M059J (cell line): ENCODE measurements at places on chromosomes 7 and 10.

- DNase-seq, result no peak
Measured at GRCh38 chr10:124302951-124303505, 115.7 kb downstream of the OAT start.

DNA sequence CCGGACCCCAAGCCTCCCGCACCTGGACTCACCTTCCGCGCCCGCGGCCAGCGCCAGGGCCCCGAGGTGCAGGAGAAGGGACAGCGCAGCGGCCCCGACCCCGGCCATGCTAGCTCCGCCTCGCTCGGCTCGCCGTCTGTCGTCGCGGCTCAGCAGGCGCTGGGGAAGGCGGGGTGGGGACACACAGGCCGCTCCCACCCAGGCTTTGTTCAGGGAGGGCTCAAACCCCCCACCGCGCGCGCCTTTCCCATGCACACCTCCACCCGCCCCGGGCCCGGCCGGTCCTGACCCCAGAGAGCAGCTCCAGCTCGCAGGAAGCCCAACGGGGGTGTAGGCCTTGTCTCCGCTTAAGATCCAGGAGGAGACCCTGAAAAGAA is at the start of gene KCP:
KCP (minus strand) TSS at position 141 of the 377 bp plus-strand sequence; CDS start at position 108, 33 bp downstream.
- DNase-seq, result no peak

GRCh38 chr10:124560377-124561105 is 98.9 kb downstream of the LHPP start:
- DNase-seq, result no peak

GRCh38 chr7:148356303-148356702 is 234.3 kb upstream of the C7orf33 start:
- no peak for DNase-seq

- DNase-seq, result no peak
Measured at GRCh38 chr7:132941428-132941827, 140.5 kb downstream of the CHCHD3 start.

DNA sequence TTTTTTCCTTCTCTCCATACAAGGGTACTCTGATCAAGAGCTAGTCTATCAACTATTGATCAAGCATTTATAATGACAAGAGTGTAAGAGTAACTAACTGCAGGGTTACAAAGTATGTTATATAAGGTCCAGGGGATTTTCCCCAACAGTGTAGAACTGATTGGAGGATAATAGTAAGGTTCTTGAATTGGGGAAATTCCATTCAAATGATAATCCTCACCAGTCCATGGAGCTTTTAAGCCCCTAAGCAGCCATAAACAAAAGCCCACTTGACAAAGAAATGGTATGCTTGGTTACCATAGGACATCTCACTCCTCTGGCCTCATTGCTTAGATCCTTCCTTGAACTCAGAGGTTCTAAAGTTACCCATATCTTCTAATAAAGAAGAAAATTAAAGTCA is 8.2 kb downstream of the YME1L1 start:
- no peak for DNase-seq

GRCh38 chr7:154984601-154985188 is 18.2 kb downstream of the PAXIP1 start:
- DNase-seq, result no peak

DNA sequence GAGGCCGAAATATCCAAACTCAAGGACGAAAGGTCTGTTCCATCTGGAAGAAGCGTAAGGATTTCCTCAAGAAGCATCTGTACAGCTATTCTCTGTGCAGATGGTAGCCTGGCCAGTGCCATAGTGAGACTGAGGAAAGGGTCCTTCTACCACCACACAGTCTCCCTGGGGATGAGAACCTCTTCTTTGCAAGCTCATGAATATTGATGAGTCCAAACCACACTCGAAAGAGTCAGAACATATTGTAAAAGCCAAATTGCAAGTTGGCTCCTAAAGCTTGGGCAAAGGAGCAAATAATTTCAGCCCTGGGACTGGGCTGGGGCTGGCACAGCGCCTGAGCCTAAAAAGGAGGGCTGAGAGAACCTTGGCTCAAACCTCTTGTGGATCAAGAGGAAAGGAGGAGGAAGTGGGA is 66.1 kb upstream of the PIP4K2A start:
- peak; percentile 22 for DNase-seq

DNA sequence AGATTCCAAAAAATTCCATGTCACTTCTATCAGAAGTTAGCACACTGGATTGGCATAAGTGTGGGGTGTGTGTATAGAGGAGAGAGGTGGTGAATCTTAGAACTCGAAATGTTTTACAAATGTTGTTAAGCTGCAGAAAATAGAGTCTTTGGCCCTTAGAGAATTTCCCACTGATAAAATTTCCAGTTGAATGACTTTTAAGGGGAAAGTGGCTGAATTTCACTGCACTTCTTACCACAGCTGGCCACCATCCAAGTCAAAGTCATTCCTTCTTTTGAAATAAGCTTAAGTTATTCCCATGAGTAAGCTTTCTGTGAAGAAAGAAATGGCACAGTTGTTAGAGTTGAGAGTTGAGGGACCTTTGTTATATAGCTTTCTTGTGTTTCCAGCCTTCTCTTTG is 13.9 kb downstream of the VCL start:
- DNase-seq, result peak; percentile 94

DNA sequence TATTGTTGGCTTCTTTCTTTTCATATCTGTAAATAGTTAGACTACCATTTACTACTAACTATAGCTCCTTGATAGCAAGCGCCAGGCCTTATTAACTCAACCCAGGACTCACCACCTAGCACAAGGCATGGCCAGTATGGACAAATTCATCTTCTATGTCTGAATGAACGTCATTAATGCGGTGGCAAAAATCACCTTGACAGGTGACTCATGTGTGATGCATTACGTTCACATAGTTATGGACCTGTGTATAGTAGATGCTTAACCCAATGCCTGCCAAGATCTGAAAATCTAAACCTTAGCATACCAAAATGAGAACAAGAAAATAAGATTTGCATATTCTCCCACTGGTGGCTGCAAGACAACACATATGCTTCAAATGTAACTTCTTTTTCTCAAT is 300.8 kb downstream of the PARD3 start:
- no peak for DNase-seq

DNA sequence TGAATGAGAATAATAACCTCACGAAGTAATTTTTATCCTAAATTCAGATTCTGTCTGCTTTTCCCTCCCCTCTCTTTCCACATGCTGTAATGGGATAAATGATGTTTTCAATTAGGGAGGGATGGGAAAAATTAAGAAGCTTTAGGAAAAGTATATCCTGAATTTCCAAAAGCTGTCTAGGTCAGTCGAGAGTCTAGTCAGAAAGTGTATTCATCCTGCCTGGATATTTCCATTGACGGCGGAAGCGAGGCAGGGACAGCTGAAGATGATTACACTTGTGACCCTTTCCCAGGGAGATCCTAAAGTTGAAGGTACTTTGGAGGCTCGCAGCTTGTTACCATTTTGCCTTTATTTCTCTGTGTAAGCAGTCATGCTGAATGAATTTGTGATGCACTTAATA is 204.1 kb downstream of the ZNF365 start:
- DNase-seq, result no peak

DNA sequence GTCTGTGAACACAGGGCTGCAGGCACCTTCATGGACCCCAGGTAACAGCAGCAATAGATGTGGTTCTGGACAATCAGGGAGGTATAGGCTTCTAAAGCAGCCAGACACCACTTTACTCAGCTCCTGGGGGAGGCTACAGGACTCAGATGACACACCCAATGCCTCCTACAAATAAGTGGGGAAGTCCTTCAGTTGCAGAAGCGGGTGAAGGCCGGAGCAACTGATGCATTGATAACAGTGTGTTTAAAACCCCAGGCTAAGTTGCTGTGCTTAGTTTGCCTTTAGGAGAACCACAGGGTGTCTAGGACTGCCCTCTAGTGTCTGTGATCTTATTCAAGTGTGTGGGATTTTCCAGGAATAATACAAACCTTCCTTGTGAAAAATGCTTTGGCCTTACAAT is 5.9 kb upstream of the ITGA8 start:
- peak; percentile 50 for DNase-seq

- no peak for DNase-seq
Measured at GRCh38 chr7:102455596-102455995, 9.1 kb downstream of the ALKBH4 start.

DNA sequence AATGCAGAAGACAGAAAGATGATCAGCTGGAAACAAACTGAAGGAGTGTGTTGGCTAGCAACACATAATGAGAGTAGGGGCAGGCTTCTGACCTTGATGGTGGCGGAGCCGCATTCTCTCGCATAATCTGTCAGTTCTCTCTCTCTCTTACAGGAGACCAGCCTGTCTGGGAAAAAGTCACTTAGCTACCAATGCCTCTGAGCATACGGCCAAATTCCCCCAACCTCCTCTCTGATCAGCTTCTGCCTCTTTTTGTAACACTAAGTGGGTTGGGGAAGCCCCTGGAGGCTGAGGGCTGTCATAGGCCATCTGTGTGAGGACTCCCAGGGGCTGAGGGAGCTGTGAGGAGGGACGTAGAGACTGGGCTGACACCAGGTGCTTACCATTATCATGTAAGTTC is 104.6 kb downstream of the HIPK2 start:
- no peak for DNase-seq

- no peak for DNase-seq
Measured at GRCh38 chr10:122149561-122150505, 121.3 kb upstream of the BTBD16 start.
